ENCODE measurements at places on chromosomes 3 and 15.

DNA sequence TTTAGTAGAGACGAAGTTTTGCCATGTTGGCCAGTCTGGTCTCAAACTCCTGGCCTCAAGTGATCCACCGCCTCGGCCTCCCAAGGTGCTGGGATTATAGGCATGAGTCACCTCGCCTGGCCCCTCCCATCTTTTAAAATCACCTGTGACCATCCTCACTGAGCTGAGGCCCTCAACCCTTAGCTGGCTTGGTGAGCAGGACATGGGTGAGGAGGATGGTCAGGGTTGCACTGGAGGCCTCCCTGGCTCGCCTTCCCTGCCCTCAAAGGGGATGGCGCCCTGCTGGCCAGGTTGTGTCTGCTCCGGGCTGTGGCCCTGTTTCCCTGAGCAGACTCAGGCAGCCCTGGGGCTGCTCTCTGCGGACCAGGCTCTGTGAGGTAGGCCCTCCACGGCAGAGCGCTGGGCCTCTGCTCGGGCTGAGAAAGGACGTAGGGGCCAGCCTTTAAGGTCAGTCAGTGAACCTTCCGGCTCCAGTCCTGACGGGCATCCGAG, 33.7 kb downstream of the SYNM start:
- DNase-seq = no peak

- no peak for DNase-seq
These were observed 3.6 kb downstream of the KAT2B start for GRCh38 chr3:20043825-20044224.

DNA sequence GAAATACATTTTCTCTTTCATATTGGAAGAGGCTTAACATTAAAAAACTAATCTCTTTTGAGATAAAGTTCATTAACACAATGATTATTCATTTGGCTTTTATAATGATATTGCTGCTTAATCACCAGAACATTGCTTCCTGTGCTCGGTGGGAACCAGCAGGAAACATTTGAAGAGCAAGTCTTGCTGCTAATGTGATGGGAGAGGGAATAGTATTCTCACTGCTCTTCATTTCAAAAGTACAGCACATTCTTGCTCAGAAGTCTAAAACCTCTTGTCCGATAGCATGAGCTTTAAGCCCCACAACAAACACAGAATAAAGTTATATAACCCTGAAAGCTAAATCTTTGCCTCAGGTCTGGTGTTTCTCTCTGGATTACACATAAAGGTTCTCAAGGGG, 190.8 kb upstream of the CNTN4 start:
- DNase-seq = no peak

- no peak for DNase-seq
These were observed 268.0 kb downstream of the EPHA3 start for GRCh38 chr3:89375451-89375850.

- no peak for DNase-seq
These were observed 16.1 kb upstream of the ATP8B4 start for GRCh38 chr15:50135031-50135551.

DNA sequence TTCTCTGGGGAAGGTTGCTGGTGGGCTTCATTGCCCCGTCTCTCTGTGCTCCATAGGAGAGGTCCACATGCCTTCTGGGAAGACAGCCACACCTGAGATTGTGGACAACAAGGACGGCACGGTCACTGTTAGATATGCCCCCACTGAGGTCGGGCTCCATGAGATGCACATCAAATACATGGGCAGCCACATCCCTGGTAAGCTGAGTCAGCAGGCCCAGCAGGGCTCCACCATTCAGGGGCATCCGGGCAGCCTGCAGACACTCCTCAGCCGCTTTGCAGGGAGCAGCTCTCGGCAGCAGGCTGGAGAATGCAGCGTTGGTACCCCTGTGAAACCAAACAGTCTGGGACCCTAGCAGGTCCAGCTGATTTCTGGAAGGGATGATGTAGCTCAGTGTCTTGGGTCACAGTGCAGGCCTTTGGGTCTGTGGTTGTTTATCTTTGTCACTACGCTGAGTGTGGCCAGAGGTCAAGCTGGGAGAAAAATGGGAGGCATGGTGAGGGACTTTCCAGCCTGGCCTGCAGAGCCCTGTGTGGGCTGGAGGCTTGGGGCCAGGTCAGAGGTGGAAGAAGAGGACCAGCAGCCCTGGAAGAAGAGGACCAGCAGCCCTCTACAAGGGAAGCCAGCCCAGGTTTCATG, 67.2 kb downstream of the DNASE1L3 start:
- DNase-seq = no peak

DNA sequence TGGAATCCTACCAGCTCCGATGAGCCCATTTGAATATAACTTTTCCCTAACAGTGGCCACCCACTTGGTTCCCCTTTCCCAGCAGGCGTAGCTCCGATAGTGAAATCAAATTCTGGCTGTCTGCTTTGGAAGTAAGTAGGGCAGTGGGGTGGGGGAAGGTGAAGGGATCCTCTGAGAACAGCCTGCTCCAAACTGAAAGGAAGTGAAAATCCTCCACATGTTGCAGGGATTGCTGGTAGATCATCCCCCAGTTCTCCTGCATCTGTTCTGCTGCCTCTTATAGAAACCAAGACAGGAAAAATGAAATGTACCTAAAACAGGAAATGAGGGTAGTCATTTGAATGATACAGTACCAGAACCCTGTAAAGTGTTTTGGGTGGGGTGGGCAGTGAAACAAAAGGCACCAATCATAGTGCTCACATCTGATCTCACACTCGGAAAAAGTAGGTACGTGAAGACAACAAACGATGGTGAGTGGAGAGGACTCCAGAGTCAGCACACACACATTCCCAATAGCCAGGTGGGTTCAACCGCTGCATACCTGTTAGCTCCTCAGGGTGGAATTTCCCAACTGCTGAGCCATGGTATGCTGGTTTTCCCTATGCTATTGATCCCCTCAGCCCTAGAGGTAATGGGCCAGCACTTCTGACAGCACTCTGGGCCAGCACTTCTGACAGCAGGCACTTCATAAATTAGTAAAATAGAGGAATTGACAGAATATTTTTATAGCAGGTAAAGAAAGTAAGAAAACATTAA, 304.9 kb upstream of the ADAMTS9 start:
- no peak for DNase-seq

GRCh38 chr15:72206677-72207000, 9.1 kb upstream of the GRAMD2A start:
- DNase-seq = no peak

- DNase-seq = no peak
These were observed 26.9 kb downstream of the TRIM69 start for GRCh38 chr15:44763187-44763586.

DNA sequence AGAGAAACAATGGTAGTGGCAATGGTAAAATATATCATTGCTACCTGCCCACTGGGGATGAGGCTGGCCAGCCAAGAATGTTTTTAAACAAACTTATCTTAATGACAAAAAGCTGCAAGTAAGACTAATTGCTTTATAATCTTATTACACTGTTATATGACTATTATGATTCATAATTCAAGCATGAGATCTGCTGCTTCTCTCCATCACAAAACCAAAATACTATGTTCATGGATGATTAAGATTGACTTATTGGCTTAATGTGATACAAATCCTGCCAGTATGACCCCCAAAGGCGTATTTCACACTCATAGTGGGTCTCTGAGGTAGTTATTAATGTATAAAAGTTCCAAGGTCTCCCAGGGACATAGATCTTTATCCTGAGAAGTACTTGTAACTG, 52.6 kb downstream of the FBN1 start:
- no peak for DNase-seq

DNA sequence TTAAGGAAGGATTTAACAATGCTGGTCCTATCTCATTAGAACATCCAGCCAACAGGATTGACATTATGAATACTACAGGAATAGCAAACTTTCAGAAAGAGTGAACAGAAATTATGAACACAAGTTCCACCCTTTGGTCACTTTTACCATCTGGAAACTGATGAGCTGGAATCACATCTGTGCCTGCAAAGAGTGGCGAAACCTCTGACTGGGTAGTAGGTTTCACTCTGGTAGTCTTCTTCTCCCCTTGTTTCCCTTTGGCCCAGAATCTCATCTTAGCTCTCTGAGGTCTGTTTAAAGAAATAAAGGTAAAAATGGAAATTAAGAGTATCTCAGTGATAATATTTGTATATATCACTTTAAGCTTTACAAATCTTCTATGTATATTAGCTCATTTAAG, 73.1 kb downstream of the NR2E3 start:
- no peak for DNase-seq

- no peak for DNase-seq
These were observed 41.0 kb downstream of the BCL2L10 start for GRCh38 chr15:52071570-52071969.

- DNase-seq = no peak
These were observed 4.3 kb downstream of the RYR3 start for GRCh38 chr15:33315044-33315443.

- DNase-seq = no peak
These were observed 159.5 kb downstream of the OR4M2 start for GRCh38 chr15:22239806-22240180.

DNA sequence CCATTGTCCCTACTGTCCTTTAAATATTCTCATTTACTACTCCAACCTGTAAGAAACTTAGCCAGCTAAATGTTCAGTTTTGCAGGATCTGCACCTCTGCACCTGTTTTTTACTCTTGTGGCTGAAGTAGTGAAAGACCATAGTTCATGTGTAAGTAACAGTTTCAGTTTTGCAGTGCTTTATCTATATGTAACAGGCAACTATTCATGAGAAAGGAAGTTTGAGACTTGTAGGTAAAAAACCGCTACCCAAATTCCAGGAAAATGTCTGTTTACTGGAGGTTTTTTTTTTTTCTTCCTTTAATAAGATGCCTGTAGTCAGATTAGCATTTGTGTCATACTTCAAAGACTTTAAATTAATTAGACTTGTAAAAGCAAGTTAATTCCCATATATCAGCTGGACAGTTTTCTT, 25.4 kb upstream of the MBNL1 start:
- DNase-seq = no peak

GRCh38 chr3:154356009-154356408, 31.7 kb upstream of the DHX36 start:
- no peak for DNase-seq

- no peak for DNase-seq
These were observed 3.4 kb upstream of the COL7A1 start for GRCh38 chr3:48598323-48599076.

GRCh38 chr3:76990606-76991005, 49.3 kb upstream of the ROBO2 start:
- no peak for DNase-seq

DNA sequence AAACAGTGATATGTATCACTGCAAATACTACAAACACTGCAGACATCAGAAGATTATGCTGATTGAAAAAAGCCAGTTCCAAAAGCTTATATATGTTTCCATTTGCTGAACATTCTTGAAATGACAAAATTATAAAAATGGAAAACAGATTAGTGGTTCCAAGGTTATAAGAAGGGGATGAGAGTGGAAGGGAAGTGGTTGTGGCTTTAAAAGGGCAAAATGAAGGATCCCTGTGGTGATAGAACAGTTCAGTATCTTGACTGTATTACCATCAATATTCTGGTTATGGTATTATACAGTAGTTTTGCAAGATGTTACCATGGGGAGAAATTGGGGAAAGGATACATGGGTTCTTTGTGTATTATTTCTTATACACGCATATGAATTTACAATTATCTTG, 77.8 kb downstream of the DZIP3 start:
- DNase-seq = no peak

DNA sequence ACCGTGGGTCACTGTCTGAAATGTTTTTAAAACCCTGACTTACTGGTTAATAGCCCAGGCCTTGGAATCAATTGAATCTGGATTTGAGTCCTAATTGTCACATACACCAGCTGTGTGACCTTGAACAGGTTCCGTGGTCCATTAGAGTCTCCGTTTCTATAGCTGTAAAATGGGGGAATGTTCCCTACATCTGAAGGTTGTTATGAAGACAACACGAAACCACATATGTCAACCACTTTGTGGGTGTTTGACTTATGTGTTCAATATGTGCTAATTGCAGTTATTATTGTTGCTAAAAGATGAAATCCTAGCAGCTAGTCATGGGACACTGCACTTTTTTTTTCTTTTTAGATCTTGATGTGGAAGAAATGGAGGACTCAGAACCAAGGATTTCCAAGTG, 35.3 kb downstream of the ZBTB38 start:
- no peak for DNase-seq
